Thymus (tissue), 14 donors: ENCODE measurements at places on chromosomes 5 and 9. TPM values are rescaled to one million over a fixed set of nuclear protein-coding genes. Genes with fewer than 3 reads are reported as not detected.

NIPSNAP3A gene
- total RNA-seq = 40.9 TPM

SPEF2 gene
- 5.5 TPM for total RNA-seq

DNA sequence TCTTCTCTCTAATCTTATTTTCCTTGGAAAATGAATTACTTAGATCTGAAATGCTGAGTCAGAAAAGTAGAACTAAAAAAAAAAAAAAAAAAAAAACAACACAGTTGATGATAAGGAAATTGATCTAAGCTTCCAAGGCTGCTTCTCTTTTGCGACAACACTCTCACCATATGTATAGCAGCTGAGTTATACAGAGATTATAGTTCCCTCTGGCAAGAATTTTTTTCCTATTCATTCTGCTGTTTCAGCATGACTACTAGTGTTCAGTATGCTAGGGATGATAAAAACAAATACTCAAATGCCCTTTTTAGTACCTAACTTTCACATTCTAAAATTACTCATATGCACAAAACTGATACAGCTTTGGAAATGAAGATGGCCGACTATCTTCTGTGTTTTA lies 267.3 kb downstream of the MLLT3 start:
- no peaks in the 10 kb centered on the region for H3K27me3 ChIP-seq
- peaks cover 16% of the 10 kb centered on the region for H3K36me3 ChIP-seq
- DNase-seq = no peak
- H3K27ac ChIP-seq = no peak overlapping the region
- H3K4me3 ChIP-seq = no peak overlapping the region
- H3K4me1 ChIP-seq = no peaks in the 10 kb centered on the region

DNA sequence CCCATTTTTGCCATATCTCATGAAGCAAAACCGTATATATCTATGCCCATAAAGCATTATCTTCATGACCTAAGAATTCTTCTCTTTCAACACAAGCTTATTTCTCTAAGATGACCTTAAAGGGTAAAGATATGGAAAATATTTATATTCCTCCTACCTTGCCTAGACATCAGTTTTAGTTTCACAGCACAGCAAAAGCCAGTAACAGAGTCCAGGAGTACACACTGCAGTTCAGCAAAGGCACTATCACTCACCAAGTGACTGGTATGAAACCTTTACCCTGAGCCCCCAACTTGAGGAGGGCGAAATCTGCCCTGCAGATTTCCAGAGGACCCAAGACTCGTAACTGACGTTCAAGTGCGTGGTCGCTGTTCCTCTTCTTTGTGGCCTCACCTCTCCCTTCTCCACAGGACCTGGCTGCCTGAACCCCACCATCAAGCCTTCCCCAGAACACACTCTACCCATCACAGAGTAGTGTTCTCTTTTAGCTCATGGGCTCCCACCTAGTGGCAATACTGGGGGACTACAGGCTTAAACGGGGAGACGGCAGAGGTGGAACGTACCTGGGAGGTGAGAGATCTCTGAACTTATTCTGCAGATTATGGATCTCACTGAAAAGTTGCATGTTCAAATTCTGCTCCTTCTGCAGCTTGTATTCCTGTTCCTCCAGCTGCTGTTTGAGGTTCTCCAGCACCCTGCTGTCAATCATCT lies 141.0 kb downstream of the CDK5RAP2 start:
- no peaks in the 10 kb centered on the region for H3K4me1 ChIP-seq
- peaks cover 50% of the 10 kb centered on the region for H3K36me3 ChIP-seq
- DNase-seq = no peak
- no peak overlapping the region for H3K27ac ChIP-seq
- no peaks in the 10 kb centered on the region for H3K27me3 ChIP-seq
- no peak overlapping the region for H3K4me3 ChIP-seq

- no peak overlapping the region for H3K4me3 ChIP-seq
- H3K4me1 ChIP-seq = no peaks in the 10 kb centered on the region
- no peak overlapping the region for H3K27ac ChIP-seq
- no peaks in the 10 kb centered on the region for H3K36me3 ChIP-seq
- no peaks in the 10 kb centered on the region for H3K27me3 ChIP-seq
These were observed 34.4 kb upstream of the NSMF start for GRCh38 chr9:137493364-137494103.

DNA sequence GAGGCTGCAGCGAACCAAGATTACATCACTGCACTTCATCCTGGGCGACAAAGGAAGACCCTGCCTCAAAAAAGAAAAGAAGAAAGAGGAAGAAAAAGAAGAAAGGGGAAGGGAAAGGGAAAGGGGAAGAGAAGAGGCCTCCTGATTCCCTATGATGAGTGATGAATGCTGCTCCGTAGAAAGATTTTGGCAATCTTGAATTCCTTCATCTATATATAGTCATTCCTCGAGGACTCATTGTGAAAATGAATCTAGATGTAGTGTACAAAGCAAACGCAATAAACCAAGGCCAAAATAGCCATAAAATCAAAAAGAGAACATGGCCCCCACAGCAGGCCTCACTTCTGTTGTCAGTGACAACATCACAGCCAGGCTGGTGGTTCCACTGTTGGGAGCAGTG lies 218.0 kb downstream of the DCP2 start:
- DNase-seq = no peak
- H3K4me3 ChIP-seq = no peak overlapping the region
- no peak overlapping the region for H3K27ac ChIP-seq
- no peaks in the 10 kb centered on the region for H3K4me1 ChIP-seq
- H3K27me3 ChIP-seq = no peaks in the 10 kb centered on the region

GRCh38 chr9:93900971-93901861 lies 53.9 kb downstream of the BARX1 start:
- no peak overlapping the region for H3K4me3 ChIP-seq
- no peaks in the 10 kb centered on the region for H3K27me3 ChIP-seq
- H3K4me1 ChIP-seq = no peaks in the 10 kb centered on the region
- H3K27ac ChIP-seq = no peak overlapping the region
- no peaks in the 10 kb centered on the region for H3K36me3 ChIP-seq

GRCh38 chr9:115413766-115414382 lies 295.9 kb upstream of the TNC start:
- no peak for DNase-seq
- H3K27ac ChIP-seq = no peak overlapping the region
- H3K27me3 ChIP-seq = no peaks in the 10 kb centered on the region
- no peaks in the 10 kb centered on the region for H3K36me3 ChIP-seq
- H3K4me3 ChIP-seq = no peak overlapping the region
